ENCODE measurements at places on chromosomes 2 and 18.

GRCh38 chr18:44386401-44386800 lies 294.3 kb upstream of the SETBP1 start:
- peak; percentile 5 for DNase-seq

DNA sequence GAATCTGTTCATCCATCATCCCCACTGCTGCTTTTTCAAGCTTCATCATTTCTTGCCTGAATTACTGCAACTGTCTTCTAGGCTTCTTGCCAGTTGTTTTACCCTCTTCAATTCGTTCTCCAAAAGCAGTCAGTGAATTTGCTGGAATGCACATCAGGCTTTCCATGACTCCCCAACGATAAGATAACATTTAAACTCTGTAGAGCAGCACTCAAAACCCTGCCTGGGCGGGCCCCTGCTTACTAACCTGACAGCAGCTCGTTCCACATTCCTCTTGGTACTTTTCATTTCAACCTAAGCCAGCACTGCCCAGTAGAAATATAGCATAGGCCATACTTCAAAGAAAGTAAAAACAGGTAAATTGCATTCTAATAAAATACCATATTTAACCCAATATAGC lies 342.9 kb downstream of the SUCLG1 start:
- DNase-seq: no peak

GRCh38 chr2:96265349-96265839 lies 403 bp downstream of the TMEM127 start:
- DNase-seq: peak; percentile 56

- DNase-seq: no peak
Observed at GRCh38 chr2:96957244-96957643, 29.1 kb downstream of the FAM178B start.

DNA sequence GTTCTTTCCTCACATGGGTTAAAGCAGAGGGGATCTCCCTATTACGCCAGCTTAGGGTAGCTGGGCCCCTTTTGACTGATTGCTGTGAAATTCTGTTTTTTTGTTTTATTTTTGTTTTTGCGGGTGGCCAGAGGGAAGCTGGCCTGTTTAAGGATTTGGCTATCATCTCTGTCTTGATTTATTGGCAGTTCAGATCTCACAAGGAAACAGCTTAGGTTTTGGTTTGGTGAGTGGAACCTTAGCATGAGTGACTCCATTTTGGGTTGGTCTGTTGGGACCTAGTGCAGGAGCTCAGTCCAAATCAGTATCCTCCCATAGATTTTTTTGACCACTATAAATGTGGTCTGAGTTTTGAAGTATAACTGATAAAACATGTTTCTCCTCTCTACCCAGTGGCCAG lies 25.6 kb upstream of the NTSR2 start:
- no peak for DNase-seq

DNA sequence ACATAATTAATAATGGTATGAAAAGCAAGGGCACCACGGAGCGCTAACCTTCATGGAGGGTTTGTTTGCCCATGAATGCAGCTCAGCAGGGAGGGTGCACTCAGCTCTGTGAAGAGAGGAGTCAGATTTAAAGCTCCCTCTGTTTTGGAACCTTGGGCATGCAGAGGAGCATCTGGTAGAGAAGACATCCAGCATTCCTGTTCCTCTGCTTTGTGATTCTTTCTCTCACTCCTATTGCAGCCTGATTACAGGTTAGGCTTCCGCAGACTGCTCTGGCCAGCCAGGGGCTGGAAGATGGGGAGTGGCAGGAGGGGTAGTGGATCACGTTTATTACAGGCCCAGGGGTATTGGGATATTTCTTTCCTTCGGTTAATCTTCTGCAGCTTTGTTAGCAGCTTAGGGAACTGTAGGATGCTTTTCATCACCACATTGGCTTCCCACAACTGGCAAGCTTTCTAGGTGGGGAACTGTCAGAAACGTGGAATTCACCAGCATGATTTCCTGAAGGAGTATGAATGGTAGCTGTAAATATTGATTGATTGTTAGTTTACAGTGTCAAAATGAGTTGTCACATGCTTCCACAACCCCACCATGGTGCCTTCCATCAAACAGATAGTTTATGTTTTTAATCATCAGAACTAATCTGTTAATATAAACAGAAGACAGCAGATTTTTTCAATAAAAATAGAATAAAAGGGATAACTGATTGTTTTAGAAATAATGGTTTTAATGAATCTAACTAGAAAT lies 201.1 kb downstream of the VAPA start:
- no peak for DNase-seq

DNA sequence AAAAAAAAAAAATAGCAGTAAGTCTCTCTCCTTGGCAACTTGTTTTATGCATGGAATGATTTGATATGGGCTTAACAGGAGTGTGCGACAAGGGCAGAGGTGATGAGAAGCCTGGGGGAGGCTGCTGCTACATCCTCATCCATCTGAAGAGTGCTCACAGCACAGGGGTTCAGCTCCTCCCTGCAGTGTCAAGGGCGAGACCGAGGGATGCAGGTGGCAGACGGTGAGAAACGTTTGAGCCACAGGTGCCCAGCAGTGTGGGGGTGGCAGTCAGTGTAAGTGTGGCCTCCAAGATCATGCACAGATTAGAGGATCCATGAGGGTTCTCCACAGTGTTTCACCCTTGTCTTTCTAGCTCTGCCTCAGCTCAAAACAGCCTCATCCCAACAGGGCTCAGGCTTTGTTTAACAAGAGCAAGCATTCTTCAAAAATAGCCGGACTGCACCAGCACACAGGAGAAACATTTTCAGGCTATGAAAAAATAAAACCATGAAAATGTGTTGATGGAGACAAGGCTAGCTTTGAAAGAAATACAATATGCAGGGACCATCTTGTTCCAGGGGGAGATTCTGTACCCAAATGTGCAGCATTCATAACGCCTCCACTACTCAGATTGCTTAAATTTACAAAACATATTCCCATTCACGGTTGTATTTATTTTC lies 324.5 kb upstream of the MYT1L start:
- no peak for DNase-seq

GRCh38 chr18:69599377-69599776 lies 198.7 kb downstream of the DOK6 start:
- DNase-seq: no peak

GRCh38 chr2:176516051-176516602 lies 246.9 kb downstream of the MTX2 start:
- DNase-seq: no peak

GRCh38 chr18:12287684-12288402 lies 20.2 kb upstream of the TUBB6 start:
- DNase-seq: peak; percentile 4

DNA sequence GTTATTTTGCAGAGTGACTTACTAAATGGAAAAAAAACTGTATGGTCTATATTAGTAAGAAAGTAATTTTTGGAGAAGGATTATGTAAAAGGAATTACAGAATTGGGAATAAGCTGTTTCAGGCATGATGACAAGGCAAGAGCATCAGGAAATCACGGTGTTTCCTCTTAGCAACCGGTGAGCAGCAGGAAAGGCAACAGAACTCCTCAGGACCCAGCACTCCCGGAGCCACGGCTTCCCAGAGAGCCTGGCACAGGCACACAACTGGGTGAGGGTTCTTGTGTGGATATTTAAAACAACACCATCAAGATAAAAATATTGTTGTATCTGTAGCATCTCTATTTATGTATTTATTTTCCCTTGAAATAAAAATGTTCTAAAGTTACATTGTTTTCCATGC lies 34.4 kb downstream of the CYP27C1 start:
- DNase-seq: no peak

GRCh38 chr2:16255120-16255519 lies 314.8 kb downstream of the MYCN start:
- DNase-seq: no peak

DNA sequence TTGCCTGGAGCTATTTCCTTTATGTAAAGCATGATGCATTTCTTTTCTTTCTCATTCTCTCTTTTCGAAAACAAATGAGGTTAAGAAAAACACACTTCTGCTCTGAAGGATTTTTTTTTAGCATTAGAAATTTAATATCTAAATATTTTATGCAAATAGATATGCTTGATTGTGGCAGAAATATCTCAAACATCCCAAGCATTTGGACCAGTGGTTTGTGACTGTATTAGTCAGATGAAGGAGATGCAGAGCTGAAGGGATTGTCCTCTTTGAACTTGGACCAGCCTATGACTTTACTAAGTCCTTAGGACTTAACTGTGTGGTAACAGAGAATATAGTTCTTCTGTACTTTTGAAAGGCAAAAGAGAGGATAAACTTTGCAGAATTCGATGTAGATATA lies 335.9 kb upstream of the NT5C1B start:
- DNase-seq: no peak

GRCh38 chr2:8580316-8581233 lies 101.3 kb upstream of the ID2 start:
- no peak for DNase-seq

- no peak for DNase-seq
Observed at GRCh38 chr2:2827046-2827636, 496.1 kb upstream of the MYT1L start.

DNA sequence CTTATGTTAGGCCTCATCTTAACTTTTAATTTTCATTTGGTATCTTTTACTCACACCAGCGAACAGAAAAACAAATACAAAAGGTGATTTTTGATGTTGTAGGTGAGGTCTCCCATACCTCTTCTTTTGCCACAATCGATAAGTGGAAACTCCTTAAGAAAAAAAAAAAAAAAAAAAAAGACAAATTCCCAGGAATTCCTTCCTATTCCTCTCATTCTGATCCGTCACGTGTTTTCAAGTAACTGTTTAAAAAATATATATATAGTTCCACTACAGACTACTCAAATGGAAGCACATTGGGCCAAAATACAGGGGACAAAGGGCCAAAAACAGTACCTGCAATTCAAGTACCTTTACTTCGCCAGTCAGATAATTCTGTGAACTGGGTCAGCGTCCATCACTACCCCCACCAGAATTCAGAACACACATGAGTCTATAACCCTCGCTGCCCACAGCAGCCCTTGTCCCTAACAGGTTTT lies 16.5 kb downstream of the NMUR1 start:
- no peak for DNase-seq

GRCh38 chr2:129331638-129332037 lies 647.8 kb upstream of the RAB6C start:
- no peak for DNase-seq

GRCh38 chr2:1328684-1329083 lies 84.6 kb upstream of the TPO start:
- DNase-seq: no peak

- DNase-seq: no peak
Observed at GRCh38 chr2:69535817-69536241, 98.6 kb upstream of the NFU1 start.

DNA sequence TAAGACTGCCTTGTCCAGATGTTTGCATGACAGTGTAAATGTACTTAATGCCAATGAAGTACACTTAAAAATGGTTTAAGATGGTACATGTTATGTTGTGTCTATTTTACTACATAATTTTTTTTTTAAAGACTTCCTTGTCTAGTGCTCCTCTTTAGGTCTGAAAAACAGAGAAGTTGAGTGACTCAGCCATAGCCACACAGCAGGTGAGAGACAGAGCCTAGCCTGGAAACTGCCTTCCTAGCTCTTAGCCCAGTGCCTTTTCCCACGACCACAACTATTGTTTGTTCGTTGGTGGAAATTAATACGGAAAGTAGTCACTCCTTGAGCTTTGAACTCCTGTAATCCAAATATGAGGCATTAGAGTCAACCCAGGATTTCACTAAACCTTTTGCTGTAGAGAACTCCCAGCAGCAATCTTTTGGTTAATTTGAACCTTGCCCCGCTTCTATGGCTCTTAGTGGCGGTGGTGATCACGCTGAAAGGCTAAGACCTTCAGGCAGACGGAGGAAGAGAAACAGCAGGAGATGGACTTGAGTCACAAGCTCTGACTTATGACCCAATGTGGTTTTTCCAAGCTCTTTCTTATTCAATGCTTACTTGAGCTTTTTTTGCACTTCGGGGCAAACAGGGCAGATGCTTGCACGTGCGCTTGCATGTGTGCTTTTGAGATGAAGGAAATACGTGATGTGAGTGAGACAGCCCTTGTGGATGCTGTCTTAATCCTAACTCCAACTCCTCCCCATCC lies 21.2 kb downstream of the TRIB2 start:
- no peak for DNase-seq

- DNase-seq: peak; percentile 9
Observed at GRCh38 chr2:208671886-208672680, 265.5 kb downstream of the PTH2R start.

GRCh38 chr18:55781481-55781957 lies 193.5 kb upstream of the TCF4 start:
- peak; percentile 23 for DNase-seq

GRCh38 chr2:66428986-66429612 lies 5.8 kb upstream of the MEIS1 start:
- peak; percentile 40 for DNase-seq

- no peak for DNase-seq
Observed at GRCh38 chr2:105034170-105034569, 3.7 kb upstream of the MRPS9 start.

- no peak for DNase-seq
Observed at GRCh38 chr2:200507179-200507578, 2.7 kb downstream of the KCTD18 start.

DNA sequence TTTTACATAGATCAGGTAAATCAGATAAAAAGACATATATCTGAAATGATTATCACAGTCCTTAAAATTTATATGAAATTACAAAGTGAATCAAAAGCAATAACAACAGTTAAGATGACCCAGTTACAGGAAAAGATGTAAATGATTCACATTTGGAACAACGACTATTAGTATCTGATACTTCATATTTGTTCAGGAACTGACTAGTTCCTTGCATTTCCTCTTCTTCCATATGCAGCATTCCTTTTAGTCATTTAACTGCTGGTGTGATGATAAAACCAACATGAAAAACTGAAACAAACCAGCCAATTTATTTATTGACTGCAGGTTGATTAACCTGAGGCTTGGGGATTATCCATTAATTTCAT lies 75.2 kb downstream of the RBMS1 start:
- no peak for DNase-seq

DNA sequence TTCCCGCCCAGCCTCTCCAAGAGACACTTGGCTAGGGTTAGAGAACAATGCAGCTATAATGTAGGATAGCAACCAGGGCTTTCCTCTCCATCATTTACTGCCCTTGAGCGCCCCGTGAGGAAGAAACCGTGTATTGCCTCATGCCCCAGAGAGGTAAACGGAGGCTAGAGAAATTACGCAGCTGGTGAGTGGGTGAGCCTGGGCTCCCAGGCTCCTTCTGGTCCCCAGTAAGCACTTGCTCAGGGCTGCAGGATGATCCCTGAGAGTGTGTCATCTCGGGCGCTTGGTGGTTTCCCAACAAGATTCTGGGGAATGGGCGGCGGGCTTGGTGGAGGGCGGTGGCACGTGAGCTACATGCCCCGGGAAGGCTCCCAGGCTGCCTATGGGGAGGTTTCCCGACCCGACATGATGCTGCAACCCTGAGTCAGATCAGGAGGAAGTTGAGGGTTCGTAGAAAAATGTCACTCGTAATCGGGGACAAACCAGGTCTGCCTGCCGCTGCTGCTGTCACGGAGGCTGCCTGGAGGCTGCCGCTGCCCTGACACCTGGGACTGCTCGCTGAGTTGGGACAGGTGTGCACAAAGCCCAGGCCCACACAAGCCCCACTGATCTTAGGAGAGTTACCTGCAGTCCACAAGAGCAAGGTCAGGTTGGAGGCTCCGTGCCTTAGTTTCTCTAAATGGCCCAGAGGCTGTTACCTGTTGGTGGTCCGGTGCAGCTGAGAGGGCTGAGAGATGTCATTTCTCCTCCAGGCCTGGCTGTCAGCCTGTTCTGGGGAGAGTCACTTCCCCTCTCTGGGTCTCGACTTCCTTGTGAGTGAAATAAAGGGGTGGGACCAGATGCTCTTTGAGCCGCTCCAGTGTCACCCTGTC lies at the start of gene GPR55:
Gene GPR55 (minus strand): TSS at position 773 of the 872 bp plus-strand sequence. CDS start 14,280 bp downstream, outside the sequence.
- no peak for DNase-seq
